Right cardiac atrium (tissue), 5 donors: ENCODE measurements at places on chromosomes 6 and 20. TPM values are rescaled to one million over a fixed set of nuclear protein-coding genes. Genes with fewer than 3 reads are reported as not detected.

- no peak for DNase-seq
Observed at GRCh38 chr6:37303891-37304503, 46.1 kb upstream of the TMEM217 start.

The VNN1 gene
- 0.65 TPM for total RNA-seq

The GSTA1 gene
- total RNA-seq = not detected

The ID1 gene
- total RNA-seq = 188 TPM

The ECT2L gene
- 0.43 TPM for total RNA-seq

DNA sequence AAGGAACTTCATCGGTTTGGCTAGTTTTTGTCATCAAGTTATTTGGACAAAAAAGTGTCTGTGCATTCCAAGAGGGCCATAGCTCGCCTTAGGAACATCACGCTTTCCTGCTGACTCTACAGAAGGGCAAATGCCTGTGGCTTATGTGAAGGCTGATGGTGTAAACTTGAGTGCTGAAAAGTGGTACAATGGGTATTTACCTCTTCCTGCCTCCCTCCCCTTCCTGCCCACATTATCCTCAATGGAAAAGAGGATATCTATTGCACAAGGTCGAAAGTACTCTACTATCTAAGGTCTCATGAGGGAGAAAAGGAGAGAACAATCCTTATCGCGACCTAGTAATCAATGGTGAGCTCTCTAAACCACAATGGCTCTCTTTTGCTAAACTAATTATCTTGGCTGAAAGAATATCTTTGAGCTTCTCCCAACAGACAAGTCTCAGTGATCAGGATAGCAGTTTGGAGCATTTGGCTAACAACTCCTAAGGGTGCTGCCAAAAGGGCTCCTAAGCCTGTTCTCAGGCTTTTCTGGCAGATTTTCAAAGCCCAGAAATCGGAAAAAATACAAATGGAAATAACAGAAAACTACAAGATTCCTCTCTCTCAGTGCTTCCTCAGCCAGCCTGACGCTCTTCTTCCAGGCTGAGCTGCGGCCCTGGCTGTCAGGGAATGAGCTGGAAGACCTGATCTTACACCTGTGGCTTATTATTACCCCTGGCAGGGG lies 42.6 kb upstream of the ENPP1 start:
- DNase-seq = no peak

The SMPDL3A gene
- total RNA-seq = 7.0 TPM

DNA sequence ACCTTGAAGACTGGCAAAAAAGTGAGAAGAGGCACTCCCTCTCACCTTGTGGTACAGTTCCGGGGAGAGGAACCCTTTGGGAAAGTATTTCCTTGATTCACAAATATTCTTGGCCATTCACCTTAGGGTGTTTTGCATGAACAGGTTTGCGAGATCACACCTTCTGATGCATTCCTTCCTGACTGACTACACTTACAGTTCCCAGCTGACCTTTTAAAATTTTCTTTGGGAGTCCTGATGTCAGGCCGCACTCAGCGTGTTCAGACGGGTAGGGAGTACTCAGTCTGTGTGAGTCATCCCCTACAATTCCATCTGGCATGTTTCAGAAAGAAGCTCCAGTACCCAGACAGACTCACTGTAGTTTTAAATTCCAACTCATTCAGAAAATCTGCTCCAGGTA lies 1.7 kb downstream of the ADGRF4 start:
- DNase-seq = no peak

DNA sequence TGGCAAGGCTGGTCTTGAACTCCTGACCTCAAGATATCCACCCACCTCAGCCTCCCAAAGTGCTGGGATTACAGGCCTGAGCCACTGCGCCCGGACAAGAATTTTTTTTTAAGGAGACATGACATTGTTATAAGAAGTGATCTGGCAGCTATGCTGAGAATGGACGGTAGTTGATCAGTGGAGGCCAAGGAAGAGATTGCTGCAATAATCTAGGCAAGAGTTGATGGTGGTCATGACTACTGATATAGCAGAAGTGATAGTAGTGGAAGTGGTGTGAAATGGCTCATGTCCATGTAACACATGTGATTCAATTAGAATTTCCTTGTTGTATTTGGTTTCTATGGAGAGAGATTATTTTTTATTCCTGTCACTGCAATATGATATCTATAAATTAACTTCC lies 125.3 kb upstream of the CCN2 start:
- DNase-seq = no peak

- no peak for DNase-seq
Observed at GRCh38 chr6:131083687-131084086, 20.6 kb upstream of the EPB41L2 start.

DNA sequence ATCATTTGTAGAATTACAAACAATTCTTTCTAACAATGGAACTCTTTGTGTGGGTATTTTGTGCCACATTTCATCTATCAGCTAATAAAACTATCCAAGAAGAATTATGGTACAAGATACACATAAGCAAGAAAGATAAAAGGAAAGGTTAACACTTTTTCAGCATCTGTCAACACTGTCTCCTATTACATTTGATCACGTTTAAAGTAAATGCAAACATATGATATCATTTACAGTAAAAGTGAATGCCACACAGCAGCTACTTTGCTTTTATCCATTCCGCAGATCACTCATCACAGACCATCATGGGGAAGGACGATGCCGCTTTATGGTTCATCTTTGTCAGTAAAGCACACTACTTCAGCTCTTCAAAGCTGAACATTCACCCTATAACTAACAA lies 456.4 kb upstream of the MANEA start:
- no peak for DNase-seq

The GABRR1 gene
- not detected for total RNA-seq

DNA sequence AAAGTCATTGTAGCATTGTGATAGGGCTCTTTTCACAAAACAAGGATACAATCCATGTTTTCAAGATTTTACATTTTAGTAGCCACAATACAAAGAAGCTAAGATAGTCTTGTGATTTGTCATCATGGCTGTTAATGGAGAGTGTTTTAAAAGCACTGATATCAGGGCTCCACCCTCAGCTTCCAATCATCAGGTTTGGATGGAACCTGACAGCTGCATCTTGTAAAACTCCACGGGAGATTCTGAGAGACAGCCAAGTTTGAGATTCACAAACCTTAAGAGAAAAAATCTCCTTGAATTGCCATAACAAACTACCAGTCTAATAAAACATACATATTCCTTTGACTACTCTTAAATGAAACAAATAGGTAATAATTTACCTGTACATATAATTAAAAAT lies 280.2 kb downstream of the ESR1 start:
- no peak for DNase-seq

The BTNL2 gene
- not detected for total RNA-seq

DNA sequence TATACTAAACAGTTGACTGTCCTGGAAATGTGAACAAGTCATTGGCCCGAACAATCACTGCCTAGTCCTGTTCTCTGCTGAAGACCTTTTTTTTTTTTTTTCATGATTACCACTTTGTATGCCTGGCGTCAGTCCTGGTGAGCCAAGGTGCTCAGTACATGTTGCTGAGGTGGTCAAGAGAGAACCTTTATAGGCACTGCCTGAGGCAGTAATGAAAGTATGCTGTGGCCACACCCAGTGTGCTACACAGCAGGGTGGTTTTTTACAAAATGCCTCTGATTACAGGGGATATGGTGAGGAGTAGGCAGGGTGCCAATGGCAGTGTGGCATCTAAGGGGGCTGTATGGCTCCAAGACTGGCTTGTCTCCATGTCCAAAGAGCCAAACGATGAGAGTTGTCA lies 135.1 kb upstream of the ENPP5 start:
- no peak for DNase-seq

GRCh38 chr20:18857640-18858039 lies 44.1 kb downstream of the SCP2D1 start:
- no peak for DNase-seq

The GZF1 gene
- total RNA-seq = 24.8 TPM

- DNase-seq = no peak
Observed at GRCh38 chr6:105591053-105591452, 188.2 kb upstream of the PREP start.

GRCh38 chr6:158969148-158969547 lies 30.9 kb downstream of the RSPH3 start:
- no peak for DNase-seq

- DNase-seq = no peak
Observed at GRCh38 chr6:100479179-100480035, 14.7 kb upstream of the SIM1 start.

GRCh38 chr6:43496370-43497128 lies 13.6 kb downstream of the LRRC73 start:
- peak; percentile 73 for DNase-seq

- no peak for DNase-seq
Observed at GRCh38 chr20:59623583-59623982, 19.2 kb downstream of the PHACTR3 start.

DNA sequence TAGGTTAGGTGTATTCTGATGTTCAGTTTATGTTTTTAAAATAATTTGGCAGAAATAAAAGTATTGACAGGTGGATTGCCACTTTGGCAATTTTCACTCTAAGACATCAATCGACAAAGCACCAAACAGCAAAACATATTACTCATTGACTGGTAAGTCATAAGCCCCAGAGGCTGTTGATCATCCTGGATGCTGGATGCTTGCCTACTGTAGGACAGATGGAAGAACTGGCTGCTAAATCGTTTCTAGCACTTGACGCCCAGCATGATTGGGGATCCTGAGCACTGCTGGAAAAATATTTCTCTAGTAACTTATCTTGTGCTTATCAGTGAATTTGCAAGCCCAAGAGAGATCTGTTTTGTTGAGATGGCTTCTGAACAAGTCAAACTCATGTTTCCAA lies 1001.9 kb upstream of the FLRT3 start:
- no peak for DNase-seq

DNA sequence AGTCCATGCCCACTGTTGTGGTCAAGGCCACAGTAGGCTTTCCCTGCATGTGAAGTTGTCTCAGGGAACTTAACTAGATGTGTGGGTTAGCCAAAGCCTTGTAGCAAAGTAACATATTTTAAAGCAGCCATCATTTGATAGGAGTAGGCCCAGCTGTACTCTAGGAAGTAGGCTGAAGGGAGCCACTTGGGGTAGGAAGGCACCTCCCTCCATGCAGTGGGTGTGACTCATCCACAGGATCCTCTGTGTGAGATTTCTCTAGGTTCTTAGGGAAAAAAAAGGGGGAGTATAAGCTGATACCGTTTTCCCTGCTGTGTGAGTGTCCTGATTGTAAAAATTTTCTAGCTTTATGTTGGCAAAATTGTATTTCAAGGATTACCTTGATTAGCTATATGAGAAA lies 44.7 kb downstream of the VAPB start:
- no peak for DNase-seq

The PRICKLE4 gene
- total RNA-seq = 3.7 TPM

GRCh38 chr6:36721369-36722140 lies 23.9 kb downstream of the RAB44 start:
- DNase-seq = no peak

DNA sequence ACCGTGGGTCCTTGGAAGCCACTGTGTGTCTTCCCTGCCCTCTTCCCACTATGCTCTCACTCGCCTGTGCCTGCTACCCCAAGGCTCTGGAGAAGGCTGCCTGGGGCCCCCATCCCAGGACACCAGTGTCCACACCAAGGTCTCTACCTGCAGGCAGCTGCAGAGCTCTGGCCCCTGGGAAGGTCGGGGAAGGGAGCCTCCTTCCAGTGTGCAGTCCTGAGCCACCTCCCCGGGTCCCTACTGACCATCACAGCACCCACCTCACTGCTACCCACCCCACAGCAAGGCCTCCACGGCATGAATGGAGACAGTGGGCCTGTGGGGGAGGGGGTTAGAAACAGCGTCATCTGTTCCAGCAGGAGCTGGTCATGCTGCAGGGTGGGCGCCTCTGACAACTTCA lies 35.6 kb downstream of the RBM38 start:
- peak; percentile 35 for DNase-seq

DNA sequence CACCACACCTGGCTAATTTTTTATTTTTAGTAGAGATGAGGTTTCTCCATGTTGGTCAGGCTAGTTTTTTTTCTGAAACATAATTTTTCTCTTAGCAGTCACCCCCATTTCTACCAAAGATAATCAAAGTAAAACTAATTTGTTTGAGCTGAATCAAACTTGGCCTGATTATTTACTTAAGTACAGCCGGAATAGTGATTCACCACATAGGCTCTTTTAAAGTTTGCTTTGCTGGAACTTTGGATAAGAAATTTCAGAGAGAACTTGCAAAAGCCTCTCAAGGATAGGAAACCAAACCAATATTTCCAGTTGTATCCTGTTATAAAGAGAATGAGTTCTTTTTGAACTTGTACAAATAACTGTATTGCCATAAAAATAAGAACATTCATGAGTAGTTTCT lies 105.0 kb upstream of the SYNCRIP start:
- no peak for DNase-seq

The CLPSL1 gene
- total RNA-seq = not detected

GRCh38 chr20:35523298-35523888 lies 6.1 kb downstream of the C20orf173 start:
- DNase-seq = no peak

DNA sequence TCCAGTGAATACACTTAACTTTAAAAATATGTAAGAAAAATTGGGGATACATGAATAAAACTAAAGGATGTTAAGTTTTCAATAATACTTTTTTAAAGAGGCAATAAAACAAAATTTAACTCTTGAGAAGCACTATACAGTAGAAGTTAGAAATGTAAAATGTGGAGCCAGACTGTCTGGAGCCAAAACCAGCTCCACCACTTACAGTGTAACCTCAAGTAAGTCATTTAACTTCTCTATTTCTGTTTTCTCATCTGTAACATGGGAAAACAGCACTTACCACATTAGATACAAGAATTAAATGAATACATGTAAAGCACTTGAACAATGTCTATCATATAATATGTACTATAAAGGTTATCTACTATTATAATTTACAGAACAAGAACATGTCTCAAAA lies 6.7 kb downstream of the ATG5 start:
- no peak for DNase-seq

The FAM162B gene
- total RNA-seq = 0.70 TPM

GRCh38 chr6:24603241-24603640 lies 42.8 kb downstream of the KIAA0319 start:
- no peak for DNase-seq

- DNase-seq = no peak
Observed at GRCh38 chr6:156617941-156618340, 159.2 kb upstream of the ARID1B start.

DNA sequence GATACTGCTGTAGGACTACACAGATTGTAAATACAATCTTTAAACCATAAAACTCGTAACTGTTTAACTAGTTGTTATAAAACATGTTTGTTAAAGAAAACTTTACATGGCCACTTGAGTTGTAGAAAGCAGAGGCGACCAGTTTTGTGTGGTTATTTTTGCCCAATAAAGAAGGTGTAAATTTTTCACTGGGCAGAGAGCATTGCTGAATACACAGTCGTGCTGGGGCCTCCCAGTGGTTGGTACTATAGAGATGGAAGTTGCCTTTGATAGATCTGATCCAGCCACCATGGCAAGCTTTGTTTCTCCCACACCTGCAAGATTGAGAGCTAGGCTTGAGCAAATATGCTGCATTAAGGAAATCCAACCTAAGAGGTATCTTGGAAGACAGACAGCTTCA lies 34.0 kb upstream of the YWHAB start:
- DNase-seq = no peak

DNA sequence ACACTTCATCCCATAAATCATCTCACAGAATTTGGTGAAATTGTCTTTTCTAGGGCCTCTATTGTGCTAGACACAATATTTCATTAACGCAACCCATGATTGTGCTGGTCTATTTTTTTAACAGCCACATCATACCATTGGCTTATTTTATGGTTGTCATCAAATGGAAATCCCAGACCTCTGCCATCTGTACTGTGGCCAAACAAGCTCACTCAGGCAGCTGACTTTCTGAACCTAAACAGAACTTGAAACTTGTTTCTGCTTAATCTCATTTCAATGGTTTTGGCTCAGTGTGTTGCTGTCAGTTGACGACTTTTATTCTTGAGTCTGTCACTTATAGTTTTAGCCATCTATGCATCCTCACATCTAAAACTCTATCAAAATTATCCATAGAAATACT lies 111.8 kb downstream of the HAO1 start:
- DNase-seq = peak; percentile 15

The PACRG gene
- 9.4 TPM for total RNA-seq
